ENCODE measurements at places on chromosomes 4 and X. TPM values are rescaled to one million over a fixed set of nuclear protein-coding genes. Genes with fewer than 3 reads are reported as not detected.

The UGT2B11 gene
- total RNA-seq = not detected

The PGAM4 gene
- not detected for total RNA-seq

The SPOCK3 gene
- not detected for total RNA-seq

The TMPRSS11D gene
- not detected for total RNA-seq

The CEP135 gene
- 31.5 TPM for total RNA-seq

The ASIC5 gene
- total RNA-seq = not detected

The HTATSF1 gene
- 30.1 TPM for total RNA-seq

GRCh38 chr4:154757713-154758112 lies 13.9 kb downstream of the LRAT start:
- H3K27me3 ChIP-seq = peaks cover 5% of the 10 kb centered on the region
- H3K36me3 ChIP-seq = no peaks in the 10 kb centered on the region
- H3K4me1 ChIP-seq = no peaks in the 10 kb centered on the region
- no peak overlapping the region for H3K27ac ChIP-seq
- no peak overlapping the region for H3K4me3 ChIP-seq

DNA sequence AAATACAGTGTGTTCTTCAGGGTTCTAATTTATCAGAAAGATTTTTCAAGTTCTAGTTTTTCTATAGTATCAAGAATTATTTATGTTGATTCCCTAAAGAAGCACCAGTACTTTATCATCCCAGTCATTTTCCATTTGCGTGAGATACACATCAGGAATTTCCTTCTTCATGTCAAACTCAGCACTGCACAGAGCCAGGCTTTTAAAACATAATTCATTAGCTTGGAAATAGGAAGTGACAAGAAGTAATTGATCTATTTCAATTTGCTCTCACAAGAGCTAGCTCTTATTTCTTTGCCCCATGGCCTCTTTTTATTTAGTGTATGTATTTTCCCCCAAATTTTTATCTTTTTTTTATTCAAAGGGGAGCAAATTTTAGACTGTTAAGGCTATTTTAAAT lies 13.0 kb upstream of the SLC10A4 start:
- no peaks in the 10 kb centered on the region for H3K4me1 ChIP-seq
- H3K36me3 ChIP-seq = no peaks in the 10 kb centered on the region
- H3K27ac ChIP-seq = no peak overlapping the region
- H3K4me3 ChIP-seq = no peak overlapping the region
- peaks cover 15% of the 10 kb centered on the region for H3K27me3 ChIP-seq

DNA sequence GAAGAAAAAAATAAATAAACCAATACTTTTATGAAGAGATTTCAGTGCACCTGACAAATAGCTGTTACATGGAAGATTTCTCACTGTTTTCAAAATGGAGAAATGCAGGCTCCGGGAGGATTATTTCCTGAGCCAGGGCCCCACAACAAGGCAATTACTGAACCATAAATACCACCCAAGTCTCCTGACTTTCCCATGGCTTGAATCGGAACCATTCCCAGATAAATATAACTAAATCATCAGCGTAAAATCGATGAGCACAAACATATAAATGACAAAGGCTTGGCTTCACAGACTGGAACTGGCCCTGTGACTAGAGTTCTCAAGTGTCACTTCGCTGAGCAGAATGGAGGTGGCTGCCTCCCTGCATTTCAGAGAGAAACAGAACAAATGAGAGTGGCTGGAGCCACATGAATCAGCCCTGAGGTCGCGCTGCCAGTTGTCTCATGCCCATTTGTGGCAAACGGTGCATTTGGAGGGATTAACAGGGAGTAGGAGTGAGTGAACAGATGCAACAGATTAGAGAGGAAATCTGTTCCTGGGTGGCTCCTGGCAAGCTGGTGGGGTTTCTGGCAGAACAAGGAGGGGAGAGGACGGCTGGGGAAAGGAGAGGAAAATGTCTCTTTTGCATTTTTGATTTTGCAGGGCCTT lies 57.3 kb upstream of the STIM2 start:
- no peaks in the 10 kb centered on the region for H3K4me1 ChIP-seq
- peaks cover 4% of the 10 kb centered on the region for H3K36me3 ChIP-seq
- no peak overlapping the region for H3K27ac ChIP-seq
- no peaks in the 10 kb centered on the region for H3K27me3 ChIP-seq

GRCh38 chrX:123350226-123350625 lies 166.1 kb downstream of the GRIA3 start:
- no peak overlapping the region for H3K4me3 ChIP-seq
- no peaks in the 10 kb centered on the region for H3K4me1 ChIP-seq
- H3K27me3 ChIP-seq = no peaks in the 10 kb centered on the region
- no peak overlapping the region for H3K27ac ChIP-seq
- no peaks in the 10 kb centered on the region for H3K36me3 ChIP-seq
- DNase-seq = no peak

DNA sequence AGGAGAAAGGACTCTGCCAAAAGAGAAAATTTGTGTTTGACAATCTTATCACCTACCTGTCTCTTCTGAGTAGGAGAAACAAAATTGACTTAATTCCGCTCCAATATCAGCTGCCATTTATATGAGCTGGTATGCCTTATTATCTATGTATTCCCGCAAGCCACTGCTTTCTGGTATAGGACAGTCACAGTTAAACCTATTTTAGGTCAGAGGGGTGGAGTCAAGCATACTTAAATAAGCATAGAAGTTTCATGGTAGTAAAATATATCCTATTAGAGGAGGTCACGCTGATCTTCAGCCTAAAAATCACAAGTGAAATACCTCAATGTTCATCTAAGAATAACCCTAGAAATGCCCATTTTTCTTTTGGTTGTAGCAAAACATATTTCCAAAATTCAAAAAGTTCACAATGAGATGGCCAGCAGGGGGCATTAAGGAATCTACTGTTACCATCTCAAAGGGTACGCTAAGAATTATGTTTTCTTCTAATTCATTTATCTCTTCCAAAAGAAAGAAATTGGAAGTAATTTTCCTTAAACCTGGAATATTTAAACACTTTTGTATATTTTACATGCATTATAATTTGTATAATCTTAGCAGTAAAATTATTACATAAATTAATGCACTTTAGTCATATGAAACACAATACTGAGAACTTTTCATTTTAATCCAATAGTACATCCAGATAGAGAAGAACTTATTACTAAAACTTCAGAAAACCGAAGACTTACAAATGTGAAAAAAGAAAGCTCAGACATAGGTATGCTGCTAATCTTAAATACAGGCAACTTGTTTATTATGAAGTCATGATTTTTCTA lies 10.5 kb downstream of the PPAT start:
- no peaks in the 10 kb centered on the region for H3K36me3 ChIP-seq
- H3K4me1 ChIP-seq = peaks cover 6% of the 10 kb centered on the region
- H3K4me3 ChIP-seq = no peak overlapping the region
- H3K27ac ChIP-seq = no peak overlapping the region

DNA sequence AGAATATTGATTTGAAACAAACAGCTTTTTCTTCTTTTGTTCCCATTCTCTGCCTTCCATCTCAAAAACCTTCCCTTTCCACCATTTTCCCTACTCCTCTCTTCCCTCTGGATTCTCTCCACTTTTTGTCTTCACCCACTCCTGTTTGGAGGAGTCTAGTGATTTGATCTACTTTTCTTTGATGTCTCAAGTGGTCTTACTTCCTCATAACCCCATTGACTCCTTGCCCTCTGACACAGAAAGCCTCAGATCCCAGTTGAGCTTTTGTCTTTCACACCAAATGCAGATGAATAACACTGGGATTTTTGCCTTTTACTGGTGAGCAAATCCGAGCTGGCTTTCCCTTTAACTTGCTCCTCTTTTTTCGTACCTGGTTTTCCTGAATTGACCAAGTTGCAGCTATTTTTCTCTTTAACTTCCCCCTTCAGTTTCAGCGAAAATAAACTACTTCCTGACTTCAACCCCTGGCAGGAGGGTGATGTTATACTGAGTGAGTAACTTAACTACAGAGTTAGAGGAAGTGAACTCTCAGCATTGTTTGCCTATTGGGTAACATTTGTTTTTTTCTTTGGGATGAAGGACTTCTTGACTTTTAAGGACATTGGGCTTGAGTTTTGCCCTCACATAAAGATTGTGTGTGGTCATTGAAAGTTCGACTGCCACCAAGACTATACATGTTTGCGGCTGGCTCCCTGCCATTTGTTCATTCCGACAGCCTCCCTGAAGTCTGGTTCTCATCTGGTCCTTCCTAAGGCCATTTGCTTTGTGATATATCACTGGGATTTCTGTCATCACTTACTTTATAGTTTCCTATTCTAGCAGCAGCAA lies 392.8 kb upstream of the NR3C2 start:
- no peaks in the 10 kb centered on the region for H3K27me3 ChIP-seq
- no peaks in the 10 kb centered on the region for H3K36me3 ChIP-seq
- peaks cover 8% of the 10 kb centered on the region for H3K4me1 ChIP-seq
- H3K27ac ChIP-seq = peak overlapping the region; percentile 22
- H3K4me3 ChIP-seq = peak overlapping the region; percentile 30

DNA sequence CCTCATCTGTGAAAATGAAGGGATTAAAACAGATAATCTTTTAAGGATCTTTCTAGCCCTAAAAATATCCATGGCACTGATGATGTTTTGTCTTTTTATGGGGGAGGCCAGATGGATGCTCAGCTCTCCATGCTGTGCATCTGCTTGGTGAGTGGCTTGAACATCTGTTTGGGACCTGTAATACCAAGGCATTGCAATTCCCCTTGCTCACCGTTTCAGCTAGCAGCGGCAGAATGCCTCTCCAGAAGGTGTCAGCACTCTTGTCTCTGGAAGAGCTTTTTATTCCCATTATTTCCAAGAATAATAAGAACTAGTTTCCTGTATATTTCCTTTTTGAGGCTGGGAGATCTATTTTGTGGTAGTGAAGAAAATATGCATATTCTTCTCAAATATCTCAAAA lies 151.9 kb upstream of the ANK2 start:
- H3K27ac ChIP-seq = no peak overlapping the region
- no peak for DNase-seq
- no peaks in the 10 kb centered on the region for H3K4me1 ChIP-seq
- no peaks in the 10 kb centered on the region for H3K36me3 ChIP-seq

GRCh38 chr4:44210750-44211149 lies 237.9 kb downstream of the KCTD8 start:
- no peak for DNase-seq
- H3K27ac ChIP-seq = no peak overlapping the region
- H3K4me3 ChIP-seq = no peak overlapping the region

DNA sequence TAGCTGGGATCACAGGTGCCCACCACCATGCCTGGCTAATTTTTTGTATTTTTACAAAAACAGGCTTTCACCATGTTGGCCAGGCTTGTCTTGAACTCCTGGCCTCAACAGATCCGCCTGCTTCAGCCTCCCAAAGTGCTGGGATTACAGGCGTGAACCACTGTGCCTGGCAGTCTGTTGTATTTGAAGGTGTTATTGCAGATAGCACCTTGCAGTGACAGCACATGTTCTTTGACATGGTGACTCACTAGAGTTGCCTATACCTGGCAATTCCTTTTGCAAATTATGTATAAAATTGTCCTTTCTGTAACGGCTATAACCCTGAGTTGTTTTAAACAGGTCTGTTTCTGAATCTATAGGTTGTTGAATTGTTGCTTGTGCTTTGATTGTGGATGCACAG lies 7.9 kb downstream of the OGT start:
- H3K36me3 ChIP-seq = peaks cover 87% of the 10 kb centered on the region
- no peak for DNase-seq
- H3K4me3 ChIP-seq = peak overlapping the region; percentile 82
- H3K27me3 ChIP-seq = no peaks in the 10 kb centered on the region
- peaks cover 55% of the 10 kb centered on the region for H3K4me1 ChIP-seq
- peak overlapping the region; percentile 57 for H3K27ac ChIP-seq

DNA sequence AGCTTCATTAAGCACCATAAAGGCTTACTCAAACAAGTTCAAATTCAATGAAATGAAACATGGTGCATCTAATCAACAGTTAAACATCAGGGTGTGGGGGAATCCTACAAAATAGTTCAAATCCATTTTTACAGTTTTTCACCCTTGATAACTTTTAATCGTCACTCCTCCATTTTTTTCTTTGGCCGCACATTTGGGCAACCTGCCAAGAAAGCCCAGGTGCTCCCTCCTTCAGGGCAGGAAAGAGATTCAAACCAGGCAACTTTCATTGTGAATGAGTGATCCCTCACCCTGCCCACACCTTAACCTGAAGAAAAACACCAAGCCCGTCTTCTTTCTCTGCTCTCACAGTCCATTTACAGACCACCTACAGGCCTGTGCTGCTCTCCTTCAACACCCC lies 24.9 kb downstream of the TRIM61 start:
- peaks cover 14% of the 10 kb centered on the region for H3K4me1 ChIP-seq
- no peak overlapping the region for H3K27ac ChIP-seq
- no peak overlapping the region for H3K4me3 ChIP-seq
- peaks cover 8% of the 10 kb centered on the region for H3K36me3 ChIP-seq
- H3K27me3 ChIP-seq = peaks cover 17% of the 10 kb centered on the region

DNA sequence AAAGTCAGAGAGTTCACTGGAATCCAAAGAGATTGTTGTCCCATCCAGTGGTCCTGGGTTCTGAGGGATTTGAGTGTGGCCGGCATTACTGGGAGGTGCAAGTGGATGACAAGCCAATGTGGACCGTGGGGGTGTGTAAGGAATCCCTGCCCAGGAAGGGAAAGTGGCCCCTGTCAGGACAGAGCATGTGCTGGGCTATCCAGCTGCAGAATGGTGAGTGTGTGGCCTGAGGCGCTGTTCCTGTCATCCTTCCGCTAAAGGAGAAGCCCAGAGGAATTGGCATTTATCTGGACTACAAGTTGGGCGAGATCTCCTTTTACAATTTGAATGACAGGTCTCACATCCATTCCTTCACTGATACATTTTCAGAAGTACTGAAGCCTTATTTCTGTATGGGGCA lies 20.4 kb upstream of the TRIM60 start:
- H3K4me3 ChIP-seq = no peak overlapping the region
- H3K27ac ChIP-seq = no peak overlapping the region
- no peaks in the 10 kb centered on the region for H3K36me3 ChIP-seq
- H3K4me1 ChIP-seq = peaks cover 12% of the 10 kb centered on the region
- DNase-seq = no peak

DNA sequence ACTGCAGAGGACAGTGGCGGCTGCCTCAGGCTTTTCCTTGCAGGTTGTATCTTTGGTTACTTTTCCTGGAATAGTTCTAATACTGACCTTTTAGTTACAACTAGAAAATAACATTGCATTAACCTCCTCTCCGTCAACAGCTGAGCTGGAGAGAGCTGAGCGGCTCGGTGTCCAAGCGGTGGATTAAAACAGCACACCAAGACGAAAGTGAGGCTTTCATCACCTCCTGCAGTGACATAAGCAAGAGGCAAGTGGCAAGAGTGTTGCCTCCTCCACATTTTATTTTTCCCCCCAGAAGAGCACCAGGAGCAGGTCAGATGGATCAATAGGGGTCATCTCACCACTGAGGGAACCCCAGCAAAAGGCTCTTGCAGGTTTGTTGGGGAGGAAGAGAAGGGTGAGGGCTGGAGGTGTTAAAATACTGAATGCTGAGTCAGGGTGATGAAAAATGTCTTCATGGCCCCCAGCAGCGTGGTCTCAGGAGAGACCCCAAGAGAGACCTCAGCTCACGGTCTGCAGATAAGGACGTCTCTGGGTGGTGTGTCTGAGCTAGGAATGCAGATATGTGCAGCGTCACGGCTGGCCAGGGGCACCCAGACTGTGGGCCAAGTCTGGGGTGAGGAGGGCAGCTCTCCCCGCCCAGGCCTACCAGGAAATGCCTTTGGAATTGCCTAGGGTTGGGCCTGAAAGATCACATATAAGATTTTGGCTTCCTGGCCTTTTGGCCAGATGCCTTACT lies 50.3 kb downstream of the CASP3 start:
- no peak overlapping the region for H3K4me3 ChIP-seq
- H3K27ac ChIP-seq = no peak overlapping the region
- peaks cover 13% of the 10 kb centered on the region for H3K4me1 ChIP-seq
- no peak for DNase-seq
- no peaks in the 10 kb centered on the region for H3K27me3 ChIP-seq
